ENCODE measurements at places on chromosomes 1 and 21.

GRCh38 chr1:41072051-41072450, 50.5 kb upstream of the SLFNL1 start:
- no peak for ATAC-seq

DNA sequence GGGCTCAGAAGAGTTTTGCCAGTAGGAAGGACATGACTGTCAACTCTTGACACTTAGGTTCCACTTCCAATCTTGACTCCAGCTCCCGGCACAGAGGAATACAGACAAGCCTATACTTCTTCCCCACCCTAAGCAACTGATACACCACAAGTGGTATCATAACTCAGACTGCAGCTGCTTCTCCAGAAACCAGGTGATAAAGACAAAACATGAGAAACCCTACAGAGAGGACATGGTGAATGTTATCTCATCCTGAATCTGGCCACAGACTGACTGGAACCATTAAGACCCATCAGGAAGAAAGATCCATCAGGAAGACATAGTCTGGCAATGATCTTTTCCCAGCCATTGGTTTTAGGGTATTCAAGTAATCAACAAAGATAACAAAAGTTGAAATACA, 13.8 kb downstream of the PAXBP1 start:
- ATAC-seq = no peak

- no peak for ATAC-seq
Measured at GRCh38 chr1:84780000-84780716, 89.9 kb upstream of the SSX2IP start.

DNA sequence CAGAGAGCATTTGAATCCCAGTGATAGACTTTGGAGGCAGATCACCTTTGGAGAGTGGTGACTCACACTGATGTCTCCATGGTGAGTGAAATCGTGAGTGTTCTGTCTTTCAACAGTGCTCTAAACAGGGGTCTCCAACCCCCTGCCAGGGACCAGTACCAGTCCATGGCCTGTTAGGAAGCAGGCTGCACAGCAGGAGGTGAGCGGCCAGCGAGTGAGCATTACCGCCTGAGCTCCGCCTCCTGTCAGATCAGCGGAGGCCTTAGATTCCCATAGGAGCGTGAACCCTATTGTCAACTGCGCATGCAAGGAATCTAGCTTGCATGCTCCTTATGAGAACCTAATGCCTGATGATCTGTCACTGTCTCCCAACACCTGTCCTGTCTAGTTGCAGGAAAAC, 61.8 kb upstream of the B3GALNT2 start:
- ATAC-seq = no peak

- ATAC-seq = no peak
Measured at GRCh38 chr1:172400722-172401105, 19.8 kb upstream of the C1orf105 start.
